ENCODE measurements at places on chromosomes 13 and 19.
A peak's percentile ranks its signal among the peaks of the same experiment; 100 is the strongest.

DNA sequence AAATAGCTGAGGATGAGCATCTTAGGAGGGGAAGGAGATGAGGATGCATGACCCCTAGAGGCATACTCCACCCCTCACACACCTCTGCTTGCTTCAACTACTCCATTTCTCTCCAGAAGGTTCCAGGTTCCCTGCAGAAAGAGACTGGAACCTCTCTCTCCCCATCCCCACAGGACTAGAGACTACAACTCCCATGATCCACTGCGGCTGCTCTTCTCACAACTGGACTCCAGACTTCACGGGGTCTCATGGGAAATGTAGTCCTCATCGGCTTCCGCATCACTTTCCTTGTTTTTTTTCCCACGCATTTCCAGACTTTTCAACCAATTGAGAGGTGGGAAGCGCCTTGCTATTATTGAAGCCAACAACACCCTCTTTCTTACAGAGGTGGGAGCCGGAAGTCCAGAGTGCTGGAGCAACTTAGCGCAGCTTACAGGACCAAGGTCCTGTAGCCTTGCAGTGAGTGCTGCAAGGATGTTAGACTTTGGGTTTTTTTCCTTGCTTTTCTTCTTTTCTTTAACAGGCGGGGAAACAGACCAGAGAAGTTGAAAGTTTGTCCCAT is 13.9 kb upstream of the CACNG6 start:
- no peak for DNase-seq

- DNase-seq, result no peak
Measured at GRCh38 chr13:94481941-94482340, 2.5 kb upstream of the DCT start.

- no peak for DNase-seq
Measured at GRCh38 chr13:75055296-75055695, 426.7 kb downstream of the TBC1D4 start.

GRCh38 chr13:33426131-33426530 is 140.6 kb upstream of the STARD13 start:
- DNase-seq, result no peak

DNA sequence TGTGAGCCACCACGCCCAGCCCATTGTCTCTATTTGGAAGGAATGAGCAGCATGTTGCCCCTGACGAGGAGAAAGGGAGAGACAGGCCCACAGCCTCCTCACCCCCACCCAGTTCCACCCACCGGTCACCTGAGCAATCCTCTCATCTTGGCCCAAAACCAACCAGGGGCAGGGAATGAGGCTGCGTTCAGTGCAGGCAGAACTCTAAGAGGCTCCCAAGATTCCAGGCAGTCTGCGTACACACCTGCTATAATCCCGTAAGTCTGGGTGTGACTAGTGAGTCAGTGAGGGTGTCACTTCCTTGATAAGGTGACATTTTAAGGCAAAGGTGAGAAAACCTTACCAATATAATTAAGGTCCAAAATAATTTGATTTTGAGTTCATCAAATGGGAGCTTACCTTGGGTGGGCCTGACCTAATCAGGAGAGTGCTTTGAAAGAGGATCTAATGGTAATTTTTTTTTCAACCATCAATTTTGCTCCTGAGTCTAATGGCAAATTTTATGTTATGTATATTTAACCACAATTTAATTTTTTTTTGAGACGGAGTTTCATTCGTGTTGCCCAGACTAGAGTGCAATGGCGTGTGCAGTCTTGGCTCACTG is 26.9 kb upstream of the KLF2 start:
- DNase-seq, result no peak

- DNase-seq, result no peak
Measured at GRCh38 chr19:18905513-18906236, 9.7 kb upstream of the CERS1 start.

GRCh38 chr19:41999071-41999877 is 5.2 kb upstream of the ATP1A3 start:
- DNase-seq, result no peak

DNA sequence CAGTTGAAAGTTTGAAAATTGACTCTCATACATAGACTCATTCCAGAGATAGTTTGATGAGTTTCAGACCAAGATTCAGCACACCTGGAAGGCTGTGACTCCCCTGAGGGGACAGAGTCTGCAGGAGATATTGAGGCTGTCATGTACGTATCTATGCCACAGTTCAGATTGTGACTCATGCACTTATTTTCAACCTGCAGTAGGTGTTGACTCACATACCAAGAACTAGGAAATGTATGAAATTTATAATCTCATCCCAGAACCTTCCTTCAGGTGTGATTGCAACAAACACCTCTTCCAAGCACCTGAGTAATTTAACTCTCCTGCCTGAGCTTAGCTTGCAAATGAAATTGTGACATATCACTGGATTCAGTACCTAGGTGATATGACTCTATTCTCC is 64.4 kb upstream of the ZNF43 start:
- DNase-seq, result no peak

GRCh38 chr13:26342898-26343297 is 89.0 kb downstream of the CDK8 start:
- no peak for DNase-seq

DNA sequence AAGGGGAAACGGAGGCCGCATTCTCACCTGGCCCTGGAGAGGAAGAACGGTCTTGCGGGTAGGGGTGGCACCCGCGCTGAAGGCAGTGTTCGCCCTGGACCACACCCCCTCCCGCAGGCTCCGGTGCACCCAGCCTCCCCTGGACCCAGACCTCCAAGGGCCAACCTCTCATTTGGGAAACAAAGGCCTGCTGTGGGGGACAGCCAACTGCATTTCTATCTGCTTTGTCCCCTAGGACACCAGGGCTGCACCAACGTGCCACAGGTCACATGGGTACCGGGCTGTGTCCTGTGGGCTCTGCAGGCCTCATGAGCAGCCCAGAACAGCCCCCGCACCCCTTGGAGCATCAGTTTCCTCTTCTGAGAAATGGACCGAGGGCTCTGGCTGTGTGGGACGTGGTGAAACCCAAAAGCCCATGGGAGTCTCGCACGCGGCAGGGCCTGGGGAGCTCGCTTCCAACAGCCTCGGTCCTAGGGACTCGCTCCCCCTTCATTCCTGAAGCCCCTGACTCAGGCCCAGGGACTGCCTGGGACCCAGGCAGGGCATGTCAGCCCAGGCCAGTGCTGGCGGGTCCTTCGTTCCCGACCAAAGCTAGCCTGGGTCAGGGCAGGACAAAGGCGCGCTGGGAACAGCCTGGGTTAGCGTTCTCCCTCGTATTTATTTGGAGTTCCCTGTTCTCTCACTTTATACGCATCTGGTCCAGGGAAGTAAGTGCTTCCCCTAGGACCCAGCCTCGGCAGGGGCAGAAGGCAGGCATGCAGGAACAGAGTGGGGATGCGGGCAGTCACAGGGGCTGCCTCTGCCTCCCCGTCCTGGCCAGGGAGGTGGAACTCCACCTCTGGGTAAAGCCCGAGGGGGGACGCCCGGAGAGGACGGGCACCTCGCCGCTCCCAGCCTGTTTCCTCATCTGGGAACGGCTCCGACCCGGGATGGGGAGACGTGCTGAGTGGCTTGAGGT is 4.6 kb downstream of the TCF3 start:
- DNase-seq, result peak; percentile 52

GRCh38 chr13:33355201-33355895 is 69.8 kb upstream of the STARD13 start:
- no peak for DNase-seq

DNA sequence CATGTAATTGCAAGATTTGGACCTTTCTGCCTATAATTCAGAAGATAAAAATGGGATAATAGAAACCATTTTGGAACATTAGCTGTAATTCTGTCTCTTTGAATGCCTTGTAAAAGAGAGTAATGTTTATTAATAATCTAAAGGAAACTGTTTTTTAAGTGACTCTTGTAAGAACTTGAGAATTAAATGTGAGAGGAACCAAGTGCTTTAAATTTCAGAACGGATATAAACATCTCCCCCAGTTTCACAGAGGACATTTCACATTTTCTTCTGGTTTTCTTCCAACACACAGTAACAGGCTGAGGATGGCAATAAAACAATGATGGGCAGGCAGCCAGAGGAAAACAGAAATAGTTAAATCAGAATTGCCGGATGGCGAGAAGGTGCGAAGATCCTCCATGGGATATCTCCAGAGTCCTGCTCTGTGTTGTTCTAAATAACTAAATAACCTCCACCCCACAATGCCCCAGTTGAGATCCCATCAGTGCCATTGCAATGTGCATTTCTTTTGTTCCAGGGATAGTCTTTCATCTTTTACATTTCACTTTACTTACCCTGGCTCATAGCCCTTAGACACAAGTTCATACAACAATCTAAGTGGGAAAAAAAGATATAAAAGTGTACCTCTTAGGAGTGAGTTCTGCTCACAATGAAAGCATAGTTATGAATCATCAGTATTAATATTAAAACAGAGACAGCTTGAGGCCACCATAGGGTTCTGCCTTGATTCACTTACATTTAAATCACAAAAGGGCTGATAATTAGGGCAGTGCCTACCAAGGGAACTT is 73.3 kb downstream of the TNFRSF19 start:
- DNase-seq, result no peak

DNA sequence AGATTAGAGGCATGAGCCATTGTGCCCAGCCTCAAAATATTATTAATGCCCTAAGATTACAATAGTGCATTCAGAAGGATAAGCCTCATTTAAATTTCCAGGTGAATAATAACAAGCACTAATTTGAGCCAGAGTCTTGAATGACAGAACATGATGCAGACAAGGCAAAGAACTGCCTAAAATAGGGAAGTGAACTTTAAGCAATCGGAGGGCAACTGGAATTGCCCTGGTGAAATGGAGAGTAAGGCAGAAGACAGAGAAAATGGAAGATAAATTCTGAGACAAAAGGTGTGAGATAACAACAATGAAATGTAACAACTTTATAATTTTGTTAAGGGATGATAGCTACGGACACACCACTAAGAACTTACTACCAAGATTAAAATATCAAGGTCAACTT is 199.9 kb downstream of the DIAPH3 start:
- DNase-seq, result no peak

- DNase-seq, result no peak
Measured at GRCh38 chr19:32309711-32310390, 35.6 kb upstream of the ZNF507 start.

- no peak for DNase-seq
Measured at GRCh38 chr13:99900960-99901359, 70.6 kb downstream of the ZIC5 start.

DNA sequence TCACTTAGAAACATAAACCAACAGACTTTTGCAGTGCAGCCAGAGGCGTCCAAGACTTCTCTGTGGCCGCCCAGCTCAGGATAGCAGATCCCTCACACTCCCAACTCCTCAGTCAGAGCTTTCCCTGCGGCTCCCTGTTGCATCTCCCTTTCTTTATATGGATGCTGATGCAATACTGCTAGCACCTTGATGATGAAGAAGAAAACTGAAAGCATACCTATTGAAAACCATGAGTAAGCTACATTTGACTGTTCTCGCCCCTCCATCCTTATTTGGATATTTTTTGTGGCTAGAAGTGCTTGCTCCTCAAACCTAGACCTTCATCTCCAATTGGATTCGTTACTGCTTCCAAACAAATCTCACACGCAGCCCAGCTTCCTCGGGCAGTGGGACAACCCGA is 57.3 kb upstream of the UBL3 start:
- DNase-seq, result no peak

DNA sequence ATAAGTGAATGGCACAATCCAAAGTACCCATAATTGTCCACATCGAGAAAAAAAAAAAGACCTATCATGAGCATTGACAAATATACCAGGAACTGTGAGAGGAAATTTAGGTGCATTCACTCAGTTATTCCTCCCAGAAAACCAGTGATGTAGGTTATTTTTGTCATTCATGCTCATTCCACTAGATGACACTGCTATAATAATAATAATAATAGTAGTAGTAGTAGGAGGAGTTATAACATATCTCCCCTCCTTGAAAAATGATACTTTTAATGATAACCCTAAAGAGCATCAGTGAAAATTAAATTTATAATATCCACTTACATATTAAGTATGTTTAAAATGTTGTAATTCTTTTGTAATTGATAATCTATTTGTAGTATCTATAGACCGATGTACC is 463.9 kb upstream of the MIR17HG start:
- no peak for DNase-seq

DNA sequence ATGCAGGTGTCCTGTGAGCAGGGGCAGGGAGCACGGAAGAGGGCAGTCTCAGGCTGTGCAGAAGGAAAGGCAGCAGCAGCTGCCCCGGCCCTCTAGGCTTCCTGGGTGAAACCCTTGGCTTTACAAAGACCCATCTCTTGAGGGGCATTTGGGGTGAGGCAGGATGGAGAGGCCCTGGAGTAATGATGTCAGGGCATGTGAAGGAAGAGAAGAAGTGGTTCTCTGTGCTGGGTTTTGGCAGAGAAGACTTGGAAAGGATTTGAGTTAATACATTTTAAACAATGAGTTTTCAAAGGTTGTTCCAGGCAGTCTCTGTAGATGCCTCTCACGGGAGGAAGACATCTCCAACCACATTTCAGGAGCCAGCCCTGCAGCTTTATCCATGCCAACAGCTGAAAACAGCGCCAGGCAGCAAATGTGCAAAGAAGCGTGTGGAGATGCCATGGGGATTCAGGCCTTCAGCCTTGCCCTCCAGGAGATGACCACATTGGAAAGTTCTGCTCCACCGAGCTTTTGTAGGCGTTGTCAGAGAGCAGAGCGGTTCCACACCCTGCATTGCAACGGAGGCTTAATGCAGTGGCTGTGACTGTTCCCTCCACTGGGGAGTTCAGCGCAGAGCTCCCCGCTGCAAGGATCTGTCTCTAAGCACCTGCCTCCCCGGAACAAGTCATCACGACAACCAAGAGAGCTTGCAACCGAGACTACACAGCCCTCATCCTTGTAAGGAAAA is 322.8 kb downstream of the UQCRFS1 start:
- DNase-seq, result no peak

DNA sequence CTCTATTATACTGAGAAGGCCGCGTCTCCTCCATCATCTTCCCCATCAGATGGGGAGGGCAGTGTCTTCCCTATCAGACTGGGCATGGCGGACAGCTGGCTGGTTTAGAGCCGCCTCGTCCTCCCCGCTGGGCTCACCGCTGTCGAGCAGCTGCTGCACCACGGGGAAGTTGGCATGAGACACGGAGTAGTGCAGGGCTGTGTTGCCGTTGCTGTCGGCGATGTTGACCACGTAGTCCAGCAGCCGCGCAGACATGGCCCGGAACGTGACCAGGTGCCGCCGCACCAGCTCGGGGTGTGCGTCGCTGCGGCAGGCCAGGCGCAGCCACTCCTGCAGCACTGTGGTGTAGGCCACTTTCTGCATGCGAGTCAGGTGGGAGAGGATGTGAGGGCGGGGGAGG is 18.8 kb upstream of the SPC24 start:
- DNase-seq, result no peak

DNA sequence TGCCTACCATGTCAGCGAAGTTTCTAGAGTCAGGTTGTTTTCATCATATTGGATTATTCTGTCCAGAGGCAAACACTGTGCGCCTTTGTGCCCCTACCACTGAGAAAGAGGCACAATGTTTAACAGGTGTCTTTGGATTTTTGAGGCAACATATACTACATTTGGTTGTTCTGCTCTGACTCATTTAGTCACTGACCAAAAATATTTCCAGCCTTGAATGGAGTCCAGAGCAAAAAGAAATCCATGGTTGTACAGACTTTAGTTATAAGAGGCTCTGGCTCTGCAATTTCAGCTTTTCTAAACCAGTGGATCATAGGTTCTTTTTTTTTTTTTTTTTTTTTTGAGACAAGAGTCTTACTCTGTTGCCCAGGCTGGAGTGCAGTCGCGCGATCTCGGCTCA is 35.7 kb downstream of the LACC1 start:
- DNase-seq, result no peak

- DNase-seq, result no peak
Measured at GRCh38 chr13:48496271-48497161, 36.4 kb downstream of the RCBTB2 start.
